ENCODE measurements at places on chromosomes 4 and X. TPM values are rescaled to one million over a fixed set of nuclear protein-coding genes. Genes with fewer than 3 reads are reported as not detected.

Gene RAB41
- not detected for polyA plus RNA-seq

Gene CCDC160
- not detected for polyA plus RNA-seq

- DNase-seq: no peak
Observed at GRCh38 chrX:68997911-68998310, 167.3 kb downstream of the PJA1 start.

- DNase-seq: no peak
Observed at GRCh38 chr4:161186012-161186411, 977.8 kb downstream of the FSTL5 start.

DNA sequence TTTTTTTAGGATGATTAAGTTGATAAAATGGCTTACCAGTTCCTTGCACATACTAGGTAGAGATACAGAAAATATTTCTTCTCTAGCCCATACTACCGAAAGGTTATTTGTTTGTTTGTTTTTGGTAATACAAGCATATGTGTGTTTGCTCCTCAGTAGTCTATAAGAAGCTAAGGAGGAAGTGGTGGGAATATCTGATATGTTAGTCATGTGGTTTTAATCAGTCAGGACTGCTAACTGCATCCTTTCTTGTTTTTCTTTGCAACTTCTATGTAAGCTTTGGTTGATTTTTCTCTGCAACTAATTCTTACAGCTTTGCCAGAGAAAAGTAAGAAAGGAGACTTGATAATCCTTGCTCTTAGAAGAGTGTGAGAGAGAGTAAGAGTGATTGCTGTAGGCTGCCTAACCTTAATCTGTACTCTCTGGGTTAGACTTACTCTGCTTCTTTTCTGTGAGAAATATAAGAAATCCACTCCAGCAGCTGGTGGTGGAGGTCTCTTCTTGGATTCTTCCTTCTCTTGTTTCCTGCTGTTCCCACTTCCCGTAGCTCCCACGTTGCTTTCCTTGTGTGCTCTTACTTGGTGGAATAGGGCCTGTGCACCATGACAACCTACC is 28.3 kb downstream of the SEPTIN11 start:
- no peak for DNase-seq

GRCh38 chrX:73348977-73349376 is 97.9 kb upstream of the CDX4 start:
- no peak for DNase-seq

Gene CTAG1A
- not detected for polyA plus RNA-seq

Gene SORCS2
- 0.32 TPM for polyA plus RNA-seq

Gene NDNF
- 3.0 TPM for polyA plus RNA-seq

DNA sequence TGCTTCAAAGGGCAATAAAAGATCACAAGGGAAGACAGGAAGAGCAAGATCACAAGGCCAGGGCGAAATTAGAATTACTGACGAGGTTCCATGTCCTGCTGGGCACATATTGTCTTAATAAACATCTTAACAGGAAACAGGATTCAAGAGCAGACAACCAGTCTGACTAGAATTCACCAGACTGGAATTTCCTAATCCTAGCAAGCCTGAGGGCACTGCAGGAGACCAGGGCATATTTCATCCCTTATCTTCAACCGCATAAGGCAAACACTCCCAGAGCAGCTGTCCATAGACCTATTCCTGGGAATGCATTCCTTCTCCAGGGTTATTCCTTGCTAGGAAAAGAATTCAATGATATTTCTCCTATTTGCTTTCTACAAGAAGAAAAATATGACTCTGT is 12.4 kb upstream of the TDO2 start:
- DNase-seq: no peak

GRCh38 chr4:82785611-82786400 is 12.8 kb downstream of the SCD5 start:
- DNase-seq: no peak

DNA sequence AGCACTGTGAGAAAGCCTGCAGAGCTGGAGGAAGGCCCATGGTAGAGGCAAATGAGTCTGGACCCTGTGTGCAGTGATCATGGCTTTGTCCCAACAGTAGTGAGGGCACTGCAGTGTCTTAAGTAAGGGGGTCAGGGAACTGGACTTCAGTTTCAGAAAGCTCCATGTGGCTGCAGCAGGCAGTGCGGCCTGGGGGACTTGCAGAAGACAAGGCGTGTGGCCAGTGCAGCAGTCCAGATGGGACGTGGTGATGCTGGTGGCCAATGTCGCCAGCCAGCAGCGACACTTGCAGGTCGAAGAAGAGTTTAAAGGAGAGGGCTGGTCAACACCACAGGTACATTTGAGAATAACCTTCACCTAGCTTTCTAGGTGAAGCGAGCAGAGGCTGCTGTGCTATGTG is 113.4 kb downstream of the ZNF827 start:
- no peak for DNase-seq

- no peak for DNase-seq
Observed at GRCh38 chrX:114976292-114976691, 41.1 kb downstream of the IL13RA2 start.

- no peak for DNase-seq
Observed at GRCh38 chr4:94339779-94340178, 2.9 kb downstream of the HPGDS start.

Gene EOLA2
- 25.2 TPM for polyA plus RNA-seq

- no peak for DNase-seq
Observed at GRCh38 chr4:72365016-72365415, 204.0 kb downstream of the ADAMTS3 start.

Gene CLDN34
- not detected for polyA plus RNA-seq

- DNase-seq: no peak
Observed at GRCh38 chr4:138672393-138672976, 343.1 kb upstream of the NOCT start.

Gene MSX1
- polyA plus RNA-seq: 1.7 TPM

DNA sequence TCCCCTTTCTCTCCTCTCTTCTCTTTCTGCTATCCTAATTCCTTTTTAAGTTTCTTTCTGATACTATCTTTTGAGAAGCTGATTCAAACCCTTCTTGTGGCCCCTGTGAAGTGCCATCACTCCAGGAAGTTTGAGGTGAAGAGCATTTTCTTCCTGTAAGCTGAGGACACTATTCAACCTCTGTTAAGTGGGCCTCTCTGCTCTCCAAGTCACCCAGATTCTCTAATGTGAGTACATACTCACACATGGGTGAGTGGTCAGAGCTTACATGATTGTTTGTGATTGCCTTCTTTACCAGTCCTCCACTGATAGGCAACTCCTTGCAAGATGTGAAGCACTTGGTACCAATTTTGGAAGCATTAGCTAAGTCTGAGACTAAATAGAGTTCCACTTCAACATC is 18.4 kb upstream of the SMIM10L2A start:
- DNase-seq: no peak

Gene LARP1B
- 11.7 TPM for polyA plus RNA-seq

DNA sequence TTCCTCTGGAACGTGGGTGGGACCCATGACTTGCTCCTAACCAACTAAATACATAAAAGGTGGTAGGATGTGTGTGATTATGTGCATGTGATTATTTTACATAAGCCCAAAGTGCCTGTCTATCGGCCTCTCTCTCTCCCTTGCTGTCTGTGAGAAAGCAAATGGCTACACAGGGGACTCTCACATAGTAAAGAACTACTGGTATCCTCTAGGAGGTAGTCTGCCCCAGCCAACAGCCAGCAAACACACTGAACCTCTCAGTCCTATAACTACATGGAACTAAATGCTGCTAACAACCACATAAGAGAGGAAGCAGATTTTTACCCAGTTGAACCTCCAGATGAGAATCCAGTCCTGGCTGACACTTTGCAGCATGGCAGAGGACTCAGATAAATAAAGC is 1249.4 kb downstream of the ADGRL3 start:
- DNase-seq: no peak

Measured in psoas muscle (tissue), 8 donors.